ENCODE measurements at places on chromosomes 4 and X.

- no peak for DNase-seq
Measured at GRCh38 chr4:142719854-142720541, 126.1 kb downstream of the INPP4B start.

DNA sequence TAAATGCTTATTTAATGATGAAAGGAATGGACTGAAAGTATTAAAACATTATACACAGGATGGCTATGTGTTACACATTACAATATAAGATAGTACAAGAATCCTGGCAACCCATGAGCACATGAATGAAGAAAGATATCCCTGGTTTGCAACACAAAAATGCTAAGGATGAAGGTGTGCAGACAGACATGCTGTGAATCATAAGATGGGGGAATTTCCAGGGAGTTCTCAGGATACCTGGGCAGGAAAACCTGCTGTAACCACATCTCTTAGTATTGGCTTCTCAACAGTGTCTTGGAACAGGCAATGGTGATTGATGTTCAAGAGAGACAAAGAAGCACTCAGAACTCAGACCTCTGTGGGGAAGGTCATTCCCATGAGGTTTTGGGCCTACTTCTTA is 23.9 kb upstream of the ANOS1 start:
- no peak for DNase-seq

GRCh38 chr4:173910891-173911290 is 372.6 kb downstream of the FBXO8 start:
- no peak for DNase-seq

GRCh38 chr4:48134081-48134480 is at the start of gene TXK:
Gene TXK (minus strand): TSS chr4:48134250. CDS start chr4:48134170, 80 bp downstream.
- DNase-seq, result no peak

GRCh38 chr4:140807491-140808252 is 51.5 kb upstream of the TBC1D9 start:
- DNase-seq, result no peak

DNA sequence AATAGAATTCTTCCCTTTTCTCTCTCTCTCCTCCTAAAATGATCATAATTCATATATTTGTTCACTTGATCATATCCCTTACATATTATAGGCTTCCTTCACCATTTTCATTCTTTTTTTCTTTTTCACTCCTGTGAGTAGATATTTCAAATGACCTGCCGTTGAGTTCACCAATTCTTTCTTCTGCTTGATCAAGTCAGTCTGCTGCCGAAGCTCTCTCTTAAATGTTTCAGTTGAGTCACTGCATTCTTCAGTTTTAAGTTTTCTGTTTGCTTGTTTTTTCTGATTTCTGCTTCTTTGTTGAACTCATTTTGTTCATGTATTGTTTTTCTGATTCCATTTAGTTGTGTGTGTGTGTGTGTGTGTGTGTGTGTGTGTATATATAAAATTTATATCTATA is 354.3 kb downstream of the GPAT3 start:
- DNase-seq, result no peak

GRCh38 chr4:1171311-1172227 is 814 bp downstream of the SPON2 start:
- no peak for DNase-seq

Measured in activated T-helper 1 cell treated with anti-CD3 and anti-CD28 coated beads, Interleukin-2, amount 50 U/mL, for 16 hours (primary cell).